ENCODE measurements at places on chromosomes 3 and 15.

DNA sequence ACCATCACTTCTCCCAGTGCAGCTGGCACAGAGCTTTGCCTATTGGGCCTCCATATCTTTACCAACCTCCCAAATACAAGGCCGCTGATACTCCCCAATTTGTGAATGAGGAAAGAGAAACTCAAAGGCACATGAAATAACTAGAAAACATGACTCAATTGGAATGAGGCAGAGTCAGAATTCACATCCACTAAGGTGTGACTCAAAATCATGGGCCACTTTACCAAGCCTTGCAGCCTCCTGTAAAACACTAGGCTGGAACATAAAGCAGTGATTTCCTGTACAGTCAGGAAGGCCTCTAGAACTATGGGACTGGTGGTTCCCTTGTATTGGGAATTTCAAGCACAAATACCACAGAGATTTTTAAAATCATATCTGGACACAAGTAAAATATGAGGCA lies 128.6 kb downstream of the DCLK3 start:
- DNase-seq, result no peak

DNA sequence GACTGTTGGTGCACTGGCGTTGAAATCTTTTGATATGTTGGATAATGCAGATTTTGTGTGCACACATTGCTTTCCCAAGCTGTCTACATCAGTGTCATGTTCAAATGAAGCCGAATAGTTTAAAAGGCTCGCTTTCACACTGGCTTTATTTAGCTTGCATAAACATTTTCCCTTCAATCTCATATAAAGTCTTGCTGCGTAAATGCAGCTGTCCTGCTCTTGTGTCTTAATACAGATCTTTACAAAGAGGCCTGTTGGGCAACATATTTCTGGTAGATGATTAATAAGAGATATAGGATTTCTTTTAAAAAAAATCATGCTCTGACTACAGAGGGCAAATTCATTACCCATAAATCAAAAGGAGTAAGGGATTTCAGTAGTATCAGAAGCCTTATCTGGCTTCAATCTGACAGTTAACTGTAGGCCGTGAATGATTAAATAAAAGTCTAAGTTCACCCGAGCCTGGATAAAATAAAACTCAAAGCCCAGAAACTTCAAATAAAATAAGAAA lies 937.2 kb downstream of the FHIT start:
- DNase-seq, result no peak

DNA sequence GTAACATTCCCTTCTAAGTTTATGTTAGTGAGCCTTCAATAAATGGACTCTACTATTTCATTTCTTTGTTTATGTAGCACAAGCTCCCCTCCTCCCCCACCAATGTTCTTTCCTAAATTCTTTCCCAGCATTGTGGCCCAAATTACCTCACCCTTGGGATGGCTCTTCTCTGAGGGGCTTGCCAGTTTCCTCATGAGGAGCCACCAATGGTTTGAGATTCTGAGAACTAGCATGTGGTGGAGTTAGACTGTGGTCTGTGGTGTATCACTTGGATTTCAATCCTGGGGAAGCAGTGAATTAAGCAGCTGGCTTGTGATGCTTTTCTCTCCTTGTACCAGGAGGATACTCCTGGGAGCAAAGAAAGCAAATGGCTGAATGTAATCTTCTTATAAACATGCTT lies 50.0 kb upstream of the NPHP3 start:
- DNase-seq, result no peak

GRCh38 chr15:31278061-31278445 lies 48.6 kb upstream of the KLF13 start:
- DNase-seq, result no peak

DNA sequence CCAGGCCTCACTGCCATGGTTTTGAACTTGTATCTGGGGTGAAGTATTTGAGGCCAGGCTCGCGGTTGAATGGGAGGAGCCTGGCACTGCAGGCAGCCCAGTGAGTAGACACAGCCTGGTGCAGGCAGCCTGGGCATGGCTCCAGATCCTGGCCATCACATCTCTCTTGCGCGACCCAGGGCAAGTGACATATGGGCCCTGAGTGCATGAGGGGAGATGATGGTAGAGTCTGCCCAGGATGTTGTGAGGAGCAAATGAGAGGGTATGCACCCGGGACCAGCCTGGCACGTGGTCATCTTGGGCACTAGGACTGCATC lies 103.5 kb downstream of the TBC1D2B start:
- DNase-seq, result no peak

DNA sequence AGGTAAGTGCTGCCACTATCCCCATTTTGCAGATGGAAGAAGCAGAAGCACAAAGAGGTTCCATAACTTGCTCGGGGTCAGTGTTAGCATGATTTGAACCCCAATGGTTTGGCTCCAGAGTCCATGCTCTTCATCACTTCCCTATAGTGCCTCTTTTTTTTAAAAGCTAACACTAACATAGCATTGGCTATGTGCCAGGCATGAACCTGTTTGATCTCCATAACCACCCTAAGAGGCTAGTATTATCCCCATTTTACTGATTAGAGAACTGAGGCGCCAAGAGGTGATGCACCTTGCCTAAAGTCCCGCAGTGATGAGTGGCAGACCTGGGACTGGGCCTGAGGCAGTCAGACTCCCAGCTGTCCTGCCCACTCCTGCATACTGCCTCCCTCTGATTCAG lies 7.3 kb downstream of the LINGO1 start:
- no peak for DNase-seq

GRCh38 chr3:197114007-197114406 lies 84.4 kb upstream of the MELTF start:
- DNase-seq, result no peak

DNA sequence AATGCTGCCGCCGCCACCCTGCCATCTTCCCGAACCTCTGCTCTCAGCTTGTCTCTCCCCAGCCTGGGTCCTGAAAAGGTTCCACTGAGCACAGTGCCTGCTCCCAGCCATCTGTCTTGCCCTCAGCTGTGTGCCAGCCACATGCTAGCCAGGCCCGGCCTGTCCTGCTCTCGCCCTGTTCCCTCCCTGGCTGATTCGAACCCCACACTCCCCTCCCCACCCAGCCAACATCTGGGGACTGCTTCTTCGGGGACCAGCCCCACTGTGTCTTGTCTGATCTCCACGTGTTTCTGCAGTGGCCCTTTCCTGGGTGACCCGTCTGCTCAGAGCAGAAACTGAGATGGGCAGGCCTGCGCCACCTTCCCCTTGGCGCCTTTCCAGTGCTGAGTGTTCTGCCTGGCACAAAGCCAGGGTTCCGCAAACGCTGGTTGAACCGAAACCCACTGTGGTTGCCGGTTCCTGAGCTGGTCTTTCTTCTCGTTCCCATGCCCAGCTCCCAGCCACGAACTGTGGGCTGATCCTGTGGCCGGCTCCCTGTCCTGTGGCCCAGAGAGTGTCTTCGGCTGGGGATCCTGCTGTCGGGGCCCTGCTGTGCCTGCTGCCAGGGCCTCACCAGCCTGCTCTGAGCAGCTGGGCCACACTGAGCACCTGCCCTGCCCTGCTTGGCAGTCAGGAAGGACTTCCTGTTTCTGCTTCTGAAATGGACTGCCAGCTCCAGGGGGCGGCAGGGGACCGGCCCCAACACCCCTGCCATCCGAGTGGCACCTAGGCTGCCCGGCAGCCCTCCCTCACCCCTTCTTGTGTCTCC lies 62.7 kb upstream of the KLF13 start:
- DNase-seq, result peak; percentile 81

- DNase-seq, result no peak
Measured at GRCh38 chr15:96262549-96263489, 67.7 kb upstream of the NR2F2 start.

DNA sequence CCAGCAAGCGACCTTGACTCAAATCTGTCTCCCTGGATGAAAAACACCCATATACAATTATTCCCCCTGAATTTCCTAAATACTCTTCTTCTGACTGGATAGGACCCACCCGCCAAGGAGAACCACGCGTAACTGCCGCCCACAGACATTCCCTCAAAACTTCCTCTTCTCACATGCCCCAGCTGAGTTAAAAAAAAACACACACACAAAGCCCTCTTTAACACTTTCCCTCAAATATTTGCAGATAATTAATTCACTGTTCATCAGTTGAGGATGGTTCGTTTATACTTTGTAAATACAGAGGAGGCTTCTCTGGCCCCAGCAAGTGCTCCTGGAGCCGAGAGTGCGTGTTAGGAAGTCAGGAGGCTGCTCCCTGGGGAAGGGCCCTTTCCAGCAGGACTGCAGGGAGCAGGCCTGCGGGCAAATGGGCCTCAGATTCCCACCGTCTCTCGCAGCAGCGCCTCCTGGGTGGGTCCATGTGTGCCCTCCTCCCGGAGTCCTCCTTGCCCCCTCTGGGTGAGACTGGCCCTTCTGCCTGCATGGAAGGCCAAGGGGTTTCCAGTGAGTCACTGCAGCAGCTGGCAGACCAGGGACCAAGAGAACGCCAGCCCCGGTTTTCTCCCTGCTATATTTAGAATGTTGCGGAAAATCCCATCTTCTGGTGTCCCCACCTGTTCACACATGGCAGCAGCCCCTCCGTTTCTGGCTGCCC lies 46.8 kb downstream of the MGLL start:
- no peak for DNase-seq

DNA sequence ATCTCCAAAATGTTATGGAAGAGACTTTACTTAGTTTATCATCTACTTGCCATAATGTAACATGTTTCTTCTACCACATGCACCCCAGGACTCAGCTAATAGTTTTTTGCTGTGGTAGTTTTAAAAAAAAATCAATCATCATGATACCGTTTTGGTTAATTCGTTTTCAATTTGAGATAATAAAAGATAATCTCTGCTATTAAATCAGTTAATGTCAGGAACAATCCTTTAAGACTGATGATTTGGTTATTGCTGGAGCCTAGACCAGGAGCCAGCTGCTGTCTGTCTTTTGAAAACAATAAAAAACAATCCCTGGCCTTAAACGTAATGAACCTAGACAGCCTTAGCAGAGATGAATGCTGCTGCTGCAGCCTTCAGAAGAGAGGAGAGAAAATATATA lies 403.7 kb downstream of the OXSM start:
- no peak for DNase-seq

DNA sequence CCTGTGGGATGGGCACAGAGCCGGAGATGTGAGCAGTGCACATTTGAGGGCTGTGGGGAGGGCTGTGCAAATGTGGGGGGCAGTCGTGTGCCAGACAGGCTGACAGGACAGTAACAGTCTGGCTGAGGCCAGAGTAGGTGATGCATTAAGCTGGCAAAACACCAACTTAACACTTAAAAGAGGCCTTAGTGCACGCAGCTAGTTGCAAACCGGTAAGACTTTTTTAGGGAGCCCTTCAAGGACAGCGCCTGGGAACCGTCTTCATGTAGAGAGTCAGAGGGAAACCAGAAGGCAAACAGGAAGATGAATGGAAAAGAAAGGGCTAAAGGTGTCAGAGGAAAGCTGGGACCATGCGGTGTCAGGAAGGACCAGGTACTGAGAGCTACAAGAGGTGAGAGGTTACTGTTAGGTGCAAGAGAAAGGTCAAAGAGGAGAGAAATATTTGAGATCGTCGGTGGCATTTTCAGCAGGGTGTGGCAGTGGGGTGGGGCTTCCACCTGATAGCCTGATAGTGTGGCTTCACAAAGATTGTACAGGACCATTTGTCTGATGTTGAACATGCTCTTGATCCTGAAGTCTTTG lies 30.0 kb upstream of the CHD2 start:
- DNase-seq, result no peak

DNA sequence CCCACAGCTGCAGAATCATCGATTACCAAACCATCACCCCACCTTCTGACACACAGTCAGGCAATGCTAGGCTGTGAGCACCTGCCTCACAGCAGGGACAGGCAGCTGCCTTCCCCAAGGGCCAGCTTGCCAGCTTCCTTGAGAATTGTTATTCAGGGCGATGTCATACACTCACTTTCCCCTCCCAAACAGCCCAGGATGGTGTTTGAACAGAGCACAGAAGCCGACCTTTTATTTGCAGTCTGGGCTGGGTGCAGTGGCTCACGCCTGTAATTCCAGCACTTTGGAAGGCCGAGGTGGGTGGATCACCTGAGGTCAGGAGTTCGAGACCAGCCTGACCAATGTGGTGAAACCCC lies 84.5 kb upstream of the HERC1 start:
- DNase-seq, result no peak

DNA sequence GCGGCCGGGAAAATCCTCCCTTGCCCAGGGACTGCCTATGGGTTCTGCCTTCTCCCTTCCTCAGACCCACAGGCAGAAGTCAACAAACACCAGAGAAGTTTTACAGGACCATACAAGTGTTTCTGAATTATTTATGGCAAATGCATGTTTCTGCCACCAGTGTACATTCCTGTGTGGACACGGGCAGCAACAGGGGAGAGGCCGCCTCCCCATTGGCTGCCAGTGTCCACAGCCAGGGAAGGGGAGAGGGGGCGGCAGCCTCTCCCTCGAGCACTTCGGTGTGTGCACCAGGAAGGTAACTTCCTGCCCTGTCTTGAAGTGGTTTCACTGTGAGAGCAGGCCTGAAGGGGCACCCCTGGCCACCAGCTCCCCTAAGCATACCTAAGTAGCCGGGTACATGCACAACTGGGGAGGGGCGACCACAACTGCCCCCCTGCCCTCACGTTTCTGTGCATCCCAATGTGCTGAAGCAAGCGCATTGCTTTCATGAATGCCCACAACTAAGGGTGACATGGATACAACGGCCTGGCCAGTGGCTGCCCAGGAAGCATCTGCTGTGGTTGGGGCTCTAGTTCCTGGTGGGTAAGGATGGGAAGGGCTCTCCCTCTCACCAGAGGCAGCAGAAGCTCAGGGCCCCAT lies 14.8 kb upstream of the SHISA5 start:
- DNase-seq, result peak; percentile 17

DNA sequence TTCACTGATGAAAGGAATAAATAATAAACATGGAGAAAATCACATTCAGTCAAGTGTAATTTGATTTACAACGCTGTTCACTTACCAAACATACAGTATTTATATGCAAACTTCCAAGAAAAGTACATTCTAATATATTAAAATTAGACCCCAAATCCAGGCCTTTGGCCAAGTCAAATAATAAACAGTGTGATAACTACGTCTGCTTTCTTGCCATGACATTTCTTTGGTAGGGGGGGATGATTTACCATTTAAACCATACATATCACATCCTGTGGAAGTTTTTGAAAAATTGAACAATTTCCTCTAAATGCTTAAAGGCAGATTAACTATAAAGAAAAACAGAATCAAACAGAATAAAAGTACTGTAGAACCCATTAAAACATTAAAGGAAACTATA lies 368.2 kb upstream of the WNT5A start:
- DNase-seq, result no peak

GRCh38 chr3:12734960-12735359 lies 24.1 kb downstream of the TMEM40 start:
- DNase-seq, result no peak
